ENCODE measurements at places on chromosomes 5 and 9. TPM values are rescaled to one million over a fixed set of nuclear protein-coding genes. Genes with fewer than 3 reads are reported as not detected.

SEMA5A gene
- total RNA-seq: 28.6 TPM

RNF180 gene
- total RNA-seq: 11.0 TPM

SRP19 gene
- 24.8 TPM for total RNA-seq

DNA sequence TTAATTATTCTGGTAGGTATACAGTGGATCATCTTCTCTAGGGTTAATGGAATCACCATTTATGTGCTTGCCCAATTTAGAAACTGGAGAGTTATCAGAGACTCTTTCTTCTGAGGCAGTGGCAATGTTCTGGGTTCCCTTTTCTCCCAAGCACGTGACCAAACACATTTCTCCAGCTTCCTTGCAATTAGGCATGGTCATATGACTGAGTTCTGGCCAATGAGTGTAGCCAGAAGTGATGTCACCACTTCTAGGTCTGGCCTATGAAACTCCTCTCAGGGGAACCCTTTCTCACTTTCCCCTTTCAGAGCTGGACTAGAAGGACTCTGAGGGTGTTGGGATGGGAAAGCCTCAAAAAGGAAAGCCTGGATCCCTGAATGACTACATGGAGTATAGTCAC is 172.0 kb downstream of the NSG2 start:
- no peak for DNase-seq

GRCh38 chr9:495739-496138 is 281.1 kb downstream of the DOCK8 start:
- no peak for DNase-seq

- no peak for DNase-seq
These were observed 39.6 kb downstream of the RXRA start for GRCh38 chr9:134365791-134366222.

DNA sequence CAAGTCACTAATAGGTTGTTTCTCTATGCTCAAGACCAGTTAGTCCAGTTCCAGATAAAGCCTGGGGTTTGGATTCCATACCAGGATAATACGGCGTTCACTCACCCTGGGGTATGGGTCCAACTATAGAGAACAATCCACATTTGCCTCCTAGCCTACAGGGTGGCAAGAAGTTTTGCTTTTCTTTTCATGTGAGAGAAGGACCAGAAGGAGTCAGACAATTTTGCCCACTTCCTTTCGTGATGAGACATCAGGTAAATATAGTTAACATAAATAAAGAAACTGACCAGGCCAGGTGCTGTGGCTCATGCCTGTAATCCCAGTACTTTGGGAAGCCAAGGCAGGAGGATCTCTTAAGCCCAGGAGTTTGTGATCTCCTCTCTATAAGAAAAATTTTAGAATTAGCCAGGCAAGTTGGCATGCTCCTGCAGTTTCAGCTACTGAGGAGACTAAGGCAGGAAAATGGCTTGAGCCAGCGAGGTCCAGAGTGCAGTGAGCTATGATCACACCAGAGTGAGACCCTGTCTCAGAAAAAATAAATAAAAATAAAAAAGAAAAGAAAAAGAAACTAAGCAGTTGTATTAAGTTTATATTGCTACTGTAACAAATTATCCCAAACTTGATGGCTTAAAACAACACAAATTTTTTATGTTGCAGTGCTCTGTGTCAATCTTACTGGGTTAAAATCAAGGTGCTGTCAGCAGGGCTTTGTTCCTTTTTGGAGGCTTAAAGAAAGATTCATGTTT is 7.5 kb upstream of the REEP5 start:
- DNase-seq: no peak

DNA sequence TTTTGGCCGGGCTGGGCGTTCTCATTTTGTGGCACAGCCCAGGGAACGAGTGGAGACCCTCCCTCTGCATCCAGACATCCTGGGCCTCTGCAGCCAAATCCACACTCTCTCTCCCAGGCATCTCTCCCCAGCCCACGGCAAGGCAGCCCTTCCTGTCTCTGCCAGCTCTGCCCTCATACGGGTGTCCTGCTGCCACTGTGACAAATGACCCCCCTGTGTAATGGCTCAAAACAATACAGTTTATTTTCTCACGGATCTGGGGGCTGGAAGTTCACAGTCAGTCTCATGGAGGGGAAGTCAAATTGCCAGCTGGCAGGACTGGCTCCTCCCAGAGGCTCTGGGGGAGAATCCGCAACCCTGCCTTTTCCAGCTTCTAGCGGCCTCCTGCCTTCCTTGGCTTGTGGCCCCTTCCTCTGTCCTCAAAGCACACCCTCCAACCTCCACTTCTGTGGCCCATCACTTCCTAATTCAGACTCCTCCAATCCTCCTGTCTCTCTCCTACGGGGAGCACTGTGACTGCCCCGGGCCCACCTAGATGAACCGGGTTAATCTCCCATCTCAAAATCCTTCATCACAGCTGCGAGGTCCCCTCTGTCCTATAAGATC is 70.2 kb upstream of the COL5A1 start:
- no peak for DNase-seq

DNA sequence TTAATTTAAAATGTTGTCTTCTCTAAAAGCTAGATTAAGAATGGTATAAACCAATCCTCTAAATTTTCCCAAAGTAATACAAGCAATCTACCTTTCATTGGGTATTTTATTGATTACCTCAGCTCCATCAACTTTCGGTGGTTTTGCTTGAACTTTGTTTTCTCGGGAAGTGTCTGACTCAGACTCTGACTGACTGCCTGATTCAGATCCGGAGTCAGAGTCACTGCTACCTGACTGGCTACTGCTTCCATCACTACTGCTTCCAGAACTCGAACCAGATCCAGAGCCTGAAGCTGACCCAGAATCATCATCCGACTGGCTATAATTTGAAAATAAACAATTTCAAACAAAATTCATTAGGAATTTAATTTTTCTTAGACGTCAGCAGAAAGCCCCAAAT is 24.0 kb downstream of the CHD1 start:
- DNase-seq: peak; percentile 4

GRCh38 chr5:150394131-150394530 is 18.6 kb downstream of the CD74 start:
- DNase-seq: no peak

GRCh38 chr5:93078082-93079038 is 502.7 kb downstream of the NR2F1-AS1 start:
- DNase-seq: no peak

DNA sequence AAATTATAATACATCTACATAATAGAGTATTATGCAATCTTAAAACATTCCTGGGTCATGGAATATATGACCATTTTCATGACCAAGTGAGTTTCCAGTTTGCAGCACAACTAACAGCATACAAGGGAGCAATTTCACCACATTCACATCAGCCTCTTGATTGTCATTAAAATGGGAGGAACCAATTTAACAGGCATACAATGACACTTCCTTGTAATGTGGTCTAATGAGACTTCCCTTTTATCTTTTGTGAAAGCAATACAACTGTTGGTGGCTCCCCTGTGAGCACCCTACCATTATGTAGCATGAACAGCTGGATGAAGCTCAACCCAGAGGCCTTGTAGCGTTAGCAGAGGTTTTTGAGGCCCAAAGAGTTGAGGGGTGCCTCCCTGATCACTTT is 13.6 kb upstream of the TMOD1 start:
- DNase-seq: no peak

DNA sequence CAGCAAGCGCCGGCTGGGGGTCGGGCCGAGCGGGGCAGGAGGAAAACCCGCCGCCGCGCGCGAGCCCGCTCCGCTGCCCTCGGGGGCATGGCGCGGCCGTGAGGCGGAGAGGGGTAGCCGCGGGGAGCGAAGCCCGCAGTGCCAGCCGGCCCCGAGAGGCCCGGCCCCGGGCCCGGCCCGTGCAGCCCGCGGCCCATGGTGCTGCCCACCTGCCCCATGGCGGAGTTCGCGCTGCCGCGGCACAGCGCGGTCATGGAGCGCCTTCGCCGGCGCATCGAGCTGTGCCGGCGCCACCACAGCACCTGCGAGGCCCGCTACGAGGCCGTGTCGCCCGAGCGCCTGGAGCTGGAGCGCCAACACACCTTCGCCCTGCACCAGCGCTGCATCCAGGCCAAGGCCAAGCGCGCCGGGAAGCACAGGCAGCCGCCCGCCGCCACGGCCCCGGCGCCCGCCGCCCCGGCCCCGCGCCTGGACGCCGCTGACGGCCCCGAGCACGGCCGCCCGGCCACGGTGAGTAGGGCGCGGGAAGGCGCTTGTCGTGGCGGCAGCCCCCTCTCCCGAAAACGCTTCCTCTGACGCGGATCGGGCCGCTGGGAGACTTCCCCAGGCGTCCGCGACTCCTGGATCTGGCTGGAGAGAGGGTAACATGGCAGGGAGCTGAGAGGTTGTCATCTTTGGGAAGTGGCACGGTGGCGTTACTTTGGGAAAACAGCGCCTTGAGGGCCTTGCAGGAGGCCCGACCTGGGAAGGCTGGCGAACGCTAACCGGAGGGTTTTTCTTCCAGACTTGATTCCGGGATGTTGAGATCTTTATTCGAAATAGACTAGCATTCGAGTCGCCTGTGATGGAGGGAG is 523 bp downstream of the MAML1 start:
- DNase-seq: no peak

DNA sequence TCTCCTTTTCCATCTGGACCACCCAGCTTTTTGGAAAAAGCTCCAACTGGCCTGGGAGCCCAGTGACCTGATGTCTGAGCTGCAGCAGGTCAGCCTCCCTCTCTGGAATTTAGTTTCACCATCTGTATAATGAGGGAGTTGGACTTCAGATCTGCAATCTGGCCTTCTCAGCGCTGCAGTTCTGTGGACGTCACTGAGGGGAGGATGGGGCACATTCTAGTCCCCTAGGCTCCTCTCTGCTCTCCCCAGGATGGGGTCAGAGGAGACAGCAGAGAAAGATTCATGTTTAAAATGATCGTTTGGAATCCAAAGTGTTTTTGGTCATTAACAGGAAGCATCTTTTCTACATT is 10.2 kb downstream of the OR13J1 start:
- DNase-seq: no peak

- no peak for DNase-seq
These were observed 48.9 kb downstream of the IL31RA start for GRCh38 chr5:55900068-55900467.

DNA sequence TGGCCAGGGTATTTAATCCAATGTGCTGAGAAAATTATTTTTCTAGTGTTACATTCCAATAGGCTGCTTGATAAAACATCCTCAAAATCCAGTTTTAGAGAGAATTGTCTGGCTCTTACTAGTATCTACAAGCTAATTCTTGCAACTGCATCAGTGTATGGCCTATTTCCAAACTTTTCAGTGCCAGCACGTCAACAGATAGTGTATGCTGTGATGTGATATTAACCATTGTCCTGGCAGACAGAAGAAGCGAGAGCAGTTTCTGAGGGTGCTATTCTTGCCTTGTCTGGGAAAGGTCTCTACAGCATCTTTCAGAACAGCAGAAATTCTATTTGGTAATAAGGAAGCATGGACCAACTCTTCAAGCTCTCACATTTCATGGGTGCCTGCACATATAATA is 174.2 kb upstream of the CDH12 start:
- DNase-seq: no peak

- DNase-seq: no peak
These were observed 124.0 kb upstream of the LMX1B start for GRCh38 chr9:126489581-126490213.

All from Right ventricle myocardium inferior (tissue), 1 donor.